ENCODE measurements at places on chromosomes 2 and 18. TPM values are rescaled to one million over a fixed set of nuclear protein-coding genes. Genes with fewer than 3 reads are reported as not detected.

PID1 gene
- 0.16 TPM for polyA plus RNA-seq

C2orf72 gene
- polyA plus RNA-seq, result 0.32 TPM

UGT1A10 gene
- not detected for polyA plus RNA-seq

LRRTM1 gene
- 1.1 TPM for polyA plus RNA-seq

RFTN2 gene
- polyA plus RNA-seq, result 0.08 TPM

GKN2 gene
- not detected for polyA plus RNA-seq

DNA sequence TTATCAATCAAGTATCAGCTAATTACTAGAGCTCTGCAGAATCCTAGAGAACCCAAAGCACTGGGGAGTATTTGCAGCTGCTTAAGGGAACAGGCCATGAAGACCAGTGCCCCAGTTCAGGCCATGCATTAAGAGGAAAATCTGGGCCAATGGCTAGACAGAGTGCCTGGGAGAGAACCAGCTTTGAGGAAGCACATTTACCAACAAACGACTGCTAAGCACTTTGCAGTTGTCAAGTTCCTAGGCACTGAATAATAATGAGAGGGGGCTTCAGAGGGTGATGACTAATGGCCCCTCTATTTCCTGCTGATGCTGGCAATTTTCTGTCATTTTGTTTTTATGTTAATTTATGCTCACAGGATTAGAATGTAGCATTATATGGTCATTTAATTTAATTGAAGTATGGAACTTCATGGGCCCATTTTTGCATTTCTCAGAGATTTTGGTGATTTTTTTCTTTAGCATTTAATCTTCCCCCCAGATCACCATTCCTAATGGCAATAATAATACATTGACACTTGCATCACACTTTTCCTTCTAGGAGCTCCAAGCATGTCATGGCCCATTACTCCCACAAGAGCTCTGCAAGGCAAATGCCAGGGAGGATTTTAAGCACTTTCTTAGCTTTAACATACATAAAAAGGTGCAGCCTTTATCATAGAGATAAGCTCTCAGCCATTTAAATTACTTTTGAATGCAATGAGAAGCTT is 147.7 kb upstream of the SPATS2L start:
- DNase-seq, result no peak

DNA sequence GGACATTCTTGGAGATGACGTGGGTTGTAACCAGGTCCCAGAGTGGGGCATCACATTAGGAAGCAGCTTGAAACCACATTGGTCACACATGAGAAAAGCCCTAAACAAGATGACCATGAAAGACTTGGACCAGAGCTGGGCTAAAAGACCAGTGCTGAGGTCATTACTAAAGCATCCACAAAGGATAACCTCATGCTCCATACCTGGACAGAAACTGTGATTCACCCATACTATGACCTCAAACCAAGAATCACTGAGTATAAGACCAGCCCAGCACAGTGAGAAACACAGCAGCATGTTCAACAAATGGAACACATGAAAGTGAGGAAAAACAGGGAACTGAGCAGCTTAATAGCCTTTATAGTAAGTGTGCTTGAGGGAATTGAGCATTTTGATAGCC is 635.5 kb upstream of the NETO1 start:
- no peak for DNase-seq

DNA sequence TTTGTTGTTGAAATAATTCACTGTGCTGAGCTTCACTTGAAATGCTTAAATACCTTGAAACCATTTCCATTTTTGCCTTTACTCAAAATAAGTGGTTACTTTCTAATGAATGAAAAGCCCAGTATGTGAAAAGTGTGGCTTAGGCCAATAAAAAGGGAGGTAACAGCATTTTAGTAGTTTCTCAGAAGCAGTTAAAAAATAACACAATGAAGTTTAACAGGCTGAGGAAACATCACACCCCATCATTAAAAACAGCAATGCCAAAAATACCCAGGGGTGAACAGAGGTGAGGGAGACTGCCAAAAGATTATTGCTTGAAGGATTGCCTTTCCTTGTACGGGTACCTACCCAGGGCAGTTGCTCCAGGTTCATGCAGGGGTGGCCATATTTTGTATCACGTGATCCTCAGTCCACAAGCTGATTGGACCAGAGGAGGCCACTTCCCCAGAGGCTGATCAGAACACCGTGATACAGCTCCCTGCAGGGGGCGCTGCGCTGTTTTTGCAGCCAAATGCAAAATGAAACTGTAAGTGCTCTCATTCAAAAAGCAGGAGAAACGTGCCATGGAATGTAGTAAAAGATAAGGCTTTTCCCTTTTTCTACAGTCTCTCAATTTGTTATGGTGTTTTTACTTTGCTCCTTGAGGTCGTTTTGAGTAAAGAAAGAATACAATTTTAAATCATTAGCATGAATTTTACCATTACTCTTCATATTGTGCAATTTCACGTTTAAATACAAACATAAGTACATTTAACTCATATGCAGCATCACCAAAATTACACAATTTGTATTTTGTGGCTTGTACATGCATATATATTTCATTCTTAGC is 70.2 kb upstream of the SH3BP4 start:
- DNase-seq, result peak; percentile 78

- no peak for DNase-seq
These were observed 27.9 kb upstream of the TYMS start for GRCh38 chr18:629269-630150.

DNA sequence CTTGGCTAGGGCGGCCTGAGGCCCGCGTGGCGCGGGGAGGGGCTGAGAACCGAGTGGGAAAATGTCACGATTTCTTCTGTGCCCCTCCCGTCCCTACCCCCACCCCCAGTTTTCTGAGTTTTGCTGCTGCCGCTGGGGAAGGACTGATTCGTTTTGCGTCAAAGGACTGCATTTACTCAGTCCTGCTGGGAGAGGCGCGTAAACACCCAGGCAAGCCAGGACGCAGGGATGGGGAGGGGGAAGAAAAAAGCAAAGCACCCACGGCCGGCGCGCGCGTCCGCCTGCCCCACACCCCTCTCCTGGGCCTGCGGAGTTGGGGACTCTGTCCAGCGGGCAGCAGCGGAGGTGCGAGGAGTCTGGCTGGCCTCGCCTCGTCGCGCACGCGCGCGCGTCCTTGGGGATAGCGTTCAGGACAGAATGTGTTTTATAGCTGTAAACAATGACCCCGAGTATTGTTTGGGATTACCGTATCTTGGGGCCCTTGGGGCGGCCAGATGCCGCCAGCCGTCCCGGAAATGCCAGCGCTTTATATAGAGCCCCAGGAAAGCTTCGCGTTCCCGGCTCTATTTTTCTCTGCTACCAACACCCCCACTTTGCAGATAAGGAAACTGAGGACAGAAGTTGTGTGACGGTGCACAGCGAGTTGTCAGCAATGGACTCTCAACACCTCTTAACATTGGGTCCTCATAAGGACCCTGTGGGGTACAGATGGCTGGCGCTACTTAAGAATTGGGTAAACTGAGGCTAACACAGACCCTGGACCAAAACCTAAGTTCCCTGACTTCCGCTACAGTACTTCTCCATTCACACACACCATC is 1.7 kb upstream of the FOSL2 start:
- DNase-seq, result peak; percentile 84

DNA sequence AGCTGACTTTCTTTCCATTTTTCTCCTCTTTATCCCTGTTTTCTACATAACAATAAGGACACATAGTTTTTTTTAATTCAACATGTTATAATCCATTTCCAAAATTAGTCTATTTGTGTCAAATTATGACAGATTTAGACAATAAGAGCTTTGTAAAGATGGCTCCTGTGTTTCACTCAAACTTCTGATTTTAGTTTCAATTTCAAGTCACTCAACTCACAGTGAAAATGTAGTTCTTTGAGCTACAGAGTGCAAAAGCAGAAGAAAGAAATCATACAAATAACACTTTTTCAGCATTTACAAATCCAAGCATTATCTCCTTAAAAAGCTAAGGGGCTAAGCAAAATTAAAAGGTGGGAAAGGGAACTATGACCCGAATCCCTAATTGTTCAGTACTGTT is 340.7 kb upstream of the TRIB2 start:
- no peak for DNase-seq

- DNase-seq, result peak; percentile 52
These were observed 55.0 kb downstream of the PKDCC start for GRCh38 chr2:42102591-42103450.

- DNase-seq, result no peak
These were observed 615.1 kb upstream of the SALL3 start for GRCh38 chr18:78364388-78364960.

- DNase-seq, result no peak
These were observed 390.9 kb upstream of the VWC2L start for GRCh38 chr2:214019973-214020345.

GRCh38 chr2:197348721-197349360 is 38.3 kb upstream of the ANKRD44 start:
- no peak for DNase-seq
